ENCODE measurements at places on chromosomes 11 and 22.

GRCh38 chr11:89498845-89499448, 7.8 kb upstream of the NOX4 start:
- no peak for DNase-seq

DNA sequence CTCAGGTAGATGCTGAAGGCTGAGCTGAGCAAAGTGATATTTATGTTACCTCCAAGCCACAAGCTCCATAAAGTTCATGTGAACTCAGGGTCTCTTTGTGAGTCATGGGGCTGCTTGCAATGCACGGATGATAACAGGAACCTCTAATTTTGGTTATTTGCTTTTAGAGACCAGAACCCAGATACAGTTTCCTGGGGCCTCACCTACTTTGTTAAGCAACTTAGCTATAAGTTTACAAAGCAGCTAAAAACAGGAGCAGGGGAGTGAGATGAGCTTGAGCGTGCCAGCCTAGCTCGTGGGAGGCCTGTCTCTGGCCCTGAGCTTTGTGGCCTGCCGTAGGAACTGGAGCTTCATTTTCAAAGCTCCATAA, 29.2 kb downstream of the SREBF2 start:
- no peak for DNase-seq

- no peak for DNase-seq
Measured at GRCh38 chr22:18114976-18115652, 4.5 kb downstream of the TUBA8 start.

GRCh38 chr11:19633276-19633675, 79.4 kb upstream of the NAV2 start:
- no peak for DNase-seq

DNA sequence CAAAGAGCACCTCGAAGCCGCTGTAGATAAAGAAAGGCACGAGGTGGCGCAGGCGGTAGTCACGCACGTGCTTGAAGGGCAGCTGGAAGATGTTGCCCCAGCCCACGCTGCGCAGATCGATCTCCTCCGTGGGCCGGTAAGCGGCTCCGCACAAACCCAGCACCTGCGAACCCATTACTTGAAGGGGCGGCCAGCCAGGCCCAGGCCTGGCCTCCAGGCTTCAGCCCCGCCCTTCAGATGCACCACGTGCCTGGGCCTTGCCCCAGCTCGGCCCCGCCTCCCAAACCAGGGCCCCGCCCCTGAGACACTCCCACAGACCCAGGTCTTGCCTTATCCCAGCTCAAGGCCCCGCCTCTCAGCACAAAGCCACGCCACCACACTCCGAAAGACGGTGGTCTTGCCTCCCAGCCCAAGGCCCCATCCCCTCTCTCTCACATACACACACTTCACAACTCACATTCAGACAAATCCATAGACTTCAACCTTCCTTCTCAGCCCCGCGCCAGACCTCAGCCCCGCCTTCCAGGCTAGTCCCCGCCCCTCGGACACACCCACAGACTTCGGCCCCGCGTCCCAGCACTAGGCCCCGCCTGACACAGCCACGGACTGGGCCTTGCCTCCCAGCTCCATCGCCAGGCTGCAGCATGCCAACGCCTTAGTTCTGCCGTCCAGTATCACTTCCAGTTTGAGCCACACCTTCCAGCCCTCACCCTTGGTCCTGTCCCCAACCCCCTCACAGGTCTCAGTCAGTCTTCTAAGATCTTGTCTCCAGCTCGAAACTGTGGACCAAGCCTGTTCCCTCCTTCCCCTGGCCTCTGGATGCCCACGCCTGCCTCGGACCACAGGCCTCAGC, 7.0 kb downstream of the UNC93B1 start:
- DNase-seq = no peak

GRCh38 chr11:119816660-119817059, 87.7 kb upstream of the NECTIN1 start:
- no peak for DNase-seq

All from GOT3 (cell line).